Stimulated activated CD8-positive, alpha-beta memory T cell treated with anti-CD3 and anti-CD28 coated beads, Interleukin-4, amount 100 ng/mL, for 24 hours (primary cell): ENCODE measurements at places on chromosomes 16 and 17.

GRCh38 chr16:57105184-57105583, 12.8 kb downstream of the CPNE2 start:
- DNase-seq = no peak

GRCh38 chr16:28180655-28181460, 30.9 kb downstream of the XPO6 start:
- DNase-seq = no peak

DNA sequence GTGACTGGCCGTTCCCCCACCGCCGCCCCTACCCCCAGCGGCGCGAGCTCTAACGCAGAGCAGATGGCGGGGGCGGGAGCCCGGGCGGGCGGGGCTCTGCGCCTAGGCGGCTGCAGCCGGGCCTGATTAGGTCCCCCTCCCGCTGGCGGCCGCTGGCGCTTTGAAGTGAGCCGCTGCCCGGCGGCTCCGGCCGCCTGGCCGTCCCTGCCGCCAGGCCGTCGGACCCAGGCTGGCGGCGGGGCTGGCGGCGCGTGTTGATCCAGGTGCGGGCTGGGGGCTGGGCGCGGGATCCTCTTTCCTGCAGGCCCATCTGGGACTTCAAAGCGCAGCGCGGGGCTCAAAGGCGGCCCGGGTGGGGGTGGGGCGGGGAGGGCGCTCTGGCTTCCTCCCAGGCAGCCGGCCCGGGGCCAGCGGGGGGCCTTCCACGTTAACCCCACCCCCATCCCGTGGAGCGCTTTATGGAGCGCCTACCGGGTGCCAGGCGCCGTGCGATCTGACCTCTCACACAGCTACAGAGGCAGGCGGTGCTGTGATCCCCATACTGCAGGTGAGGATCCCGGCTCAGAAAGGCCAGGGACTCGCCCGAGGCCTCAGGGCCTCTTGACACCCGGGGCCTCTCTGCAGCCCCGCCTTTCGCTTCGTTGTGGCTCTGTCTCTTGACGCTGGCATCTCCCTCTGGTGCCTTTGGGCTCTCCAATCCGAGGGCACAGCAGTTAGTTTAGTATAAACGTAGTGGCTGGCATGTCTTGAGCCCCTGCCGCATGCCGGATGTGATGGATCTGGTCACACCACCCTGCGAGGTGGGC, 80.0 kb upstream of the NKD1 start:
- no peak for DNase-seq

DNA sequence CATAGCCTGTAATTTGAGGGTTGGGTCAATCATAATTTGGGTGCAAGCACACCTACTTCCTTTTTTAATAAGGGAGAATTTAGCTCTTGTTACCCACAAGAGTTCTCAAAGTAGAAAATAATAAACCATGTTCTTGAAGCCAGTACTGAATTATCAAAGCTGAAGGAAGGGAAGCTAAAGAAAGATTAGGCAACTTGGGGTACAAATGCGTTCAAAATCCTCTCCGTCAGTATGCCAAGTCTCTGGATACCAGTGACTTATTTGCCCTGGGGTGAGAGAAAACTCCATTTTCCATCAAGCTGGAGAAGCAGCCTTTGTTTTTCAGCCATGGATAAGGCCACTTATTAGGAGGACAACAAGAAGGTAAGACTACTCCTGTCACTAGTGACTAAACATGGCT, 23.5 kb upstream of the DHRS13 start:
- no peak for DNase-seq

DNA sequence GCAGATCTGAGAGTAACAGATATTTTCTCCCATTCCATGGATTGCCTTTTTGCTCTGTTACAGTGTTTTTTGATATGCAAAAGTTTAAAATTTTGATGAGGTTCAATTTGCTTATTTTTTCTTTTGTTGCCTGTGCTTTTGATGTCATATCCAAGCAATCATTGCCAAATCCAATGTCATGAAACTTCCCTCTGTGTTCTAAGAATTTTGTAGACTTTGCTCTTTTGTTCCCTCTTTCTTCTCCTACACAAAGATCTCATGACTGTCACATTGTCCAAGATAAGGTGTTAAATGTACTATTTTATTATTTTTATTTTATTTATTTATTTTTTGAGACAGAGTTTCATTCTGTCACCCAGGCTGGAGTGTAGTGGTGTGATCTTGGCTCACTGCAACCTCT, 18.9 kb upstream of the KCNH6 start:
- no peak for DNase-seq

- no peak for DNase-seq
Measured at GRCh38 chr16:85380905-85381737, 232.0 kb upstream of the GSE1 start.

- DNase-seq = peak; percentile 56
Measured at GRCh38 chr17:48577946-48578615, at the start of gene HOXB4. TSS of gene HOXB4 (minus strand) at chr17:48578350. CDS start at chr17:48578319, 31 bp downstream.

GRCh38 chr17:39246274-39246673, 20.5 kb upstream of the STAC2 start:
- DNase-seq = no peak

DNA sequence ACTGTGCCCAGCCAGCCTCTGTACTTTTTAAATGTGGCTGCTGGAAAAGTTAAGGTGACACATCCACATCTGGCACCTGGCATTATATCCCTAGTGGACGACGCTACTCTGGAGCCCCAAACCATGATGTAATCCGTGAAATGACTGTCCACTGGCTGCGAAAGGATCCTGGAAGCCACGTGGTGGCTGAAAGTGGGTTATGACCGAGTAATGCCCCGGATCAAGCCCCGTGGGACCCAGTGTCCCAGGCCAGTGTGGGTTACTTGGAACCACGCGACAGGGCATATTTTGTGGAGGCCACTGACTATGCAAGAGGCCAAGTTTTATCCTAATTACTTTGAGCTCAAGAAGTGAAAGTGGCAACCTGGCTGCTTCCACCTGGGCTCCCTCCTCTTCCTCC, 79.6 kb downstream of the PGS1 start:
- no peak for DNase-seq

GRCh38 chr17:78826421-78826820, 14.2 kb downstream of the USP36 start:
- DNase-seq = no peak

- no peak for DNase-seq
Measured at GRCh38 chr17:80644536-80644935, 99.9 kb downstream of the RPTOR start.

- DNase-seq = no peak
Measured at GRCh38 chr16:9479008-9479407, 387.6 kb downstream of the HAPSTR1 start.

- no peak for DNase-seq
Measured at GRCh38 chr17:21095735-21096134, 31.0 kb upstream of the DHRS7B start.

GRCh38 chr16:69823831-69824563, 61.9 kb downstream of the WWP2 start:
- no peak for DNase-seq

GRCh38 chr16:89478576-89479221, 11.7 kb downstream of the ANKRD11 start:
- no peak for DNase-seq

DNA sequence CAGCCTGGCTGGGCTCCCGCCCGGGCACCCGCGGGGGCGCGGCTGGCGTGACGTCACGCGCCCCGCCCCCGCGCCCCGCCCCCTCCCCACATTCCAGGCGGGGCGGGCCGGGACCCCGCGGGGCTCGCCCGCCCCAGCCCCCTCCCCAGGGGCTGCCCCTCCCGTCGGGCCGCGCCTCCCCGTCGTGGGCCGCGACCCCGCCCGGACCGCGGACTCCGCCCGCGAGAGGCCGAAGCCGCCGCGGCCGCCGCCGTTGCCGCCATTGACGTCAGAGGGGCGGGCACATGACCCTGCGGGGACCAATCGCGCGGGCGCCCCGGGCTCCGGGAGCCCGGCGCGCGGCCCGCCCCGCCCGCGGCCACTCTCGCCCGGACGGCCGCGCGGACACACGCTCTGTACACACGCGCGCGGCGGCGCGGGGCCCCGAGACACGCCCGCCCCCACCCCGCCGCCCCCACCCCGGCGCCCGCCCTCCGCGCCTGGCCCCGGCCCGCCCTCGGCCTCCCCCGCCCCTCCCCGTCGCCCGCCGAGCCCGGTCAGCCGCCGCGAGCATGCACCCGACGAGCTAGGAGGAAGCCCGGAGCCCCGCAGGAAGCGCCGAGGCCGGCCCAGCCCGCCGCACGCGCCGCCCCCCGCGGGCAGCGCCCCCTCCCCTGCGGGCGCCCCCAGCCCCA, at the start of gene CMIP:
TSS of gene CMIP (plus strand) at position 361 of the 674 bp plus-strand sequence.
- DNase-seq = peak; percentile 70

- DNase-seq = no peak
Measured at GRCh38 chr16:31022544-31023251, 10.7 kb upstream of the STX4 start.

- no peak for DNase-seq
Measured at GRCh38 chr16:84729716-84730320, 30.0 kb downstream of the USP10 start.

DNA sequence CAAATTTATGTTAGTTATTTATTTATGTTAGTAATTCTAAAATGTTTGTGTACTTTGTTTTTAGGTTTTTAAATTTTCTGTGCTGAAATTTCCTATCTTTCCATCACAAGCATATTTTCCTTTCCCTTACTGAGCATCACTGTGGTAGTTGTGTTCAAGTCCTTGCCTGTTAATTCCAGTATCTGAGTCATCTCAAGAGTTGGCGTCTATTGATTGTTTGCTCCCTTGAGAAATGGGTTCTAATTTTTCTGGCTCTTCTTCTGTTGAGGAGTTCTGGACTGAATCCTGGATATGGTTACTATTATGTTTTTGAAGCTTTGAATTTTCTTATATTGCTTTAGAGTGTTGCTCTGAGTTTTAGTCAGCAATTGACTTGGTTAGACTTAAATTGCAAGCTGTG, 56.3 kb downstream of the GAN start:
- no peak for DNase-seq

GRCh38 chr16:85046472-85046916, 18.9 kb downstream of the KIAA0513 start:
- DNase-seq = no peak

GRCh38 chr16:88430524-88431446, 22.3 kb upstream of the ZFPM1 start:
- DNase-seq = peak; percentile 19

GRCh38 chr16:23948949-23949411, 113.2 kb downstream of the PRKCB start:
- DNase-seq = no peak

DNA sequence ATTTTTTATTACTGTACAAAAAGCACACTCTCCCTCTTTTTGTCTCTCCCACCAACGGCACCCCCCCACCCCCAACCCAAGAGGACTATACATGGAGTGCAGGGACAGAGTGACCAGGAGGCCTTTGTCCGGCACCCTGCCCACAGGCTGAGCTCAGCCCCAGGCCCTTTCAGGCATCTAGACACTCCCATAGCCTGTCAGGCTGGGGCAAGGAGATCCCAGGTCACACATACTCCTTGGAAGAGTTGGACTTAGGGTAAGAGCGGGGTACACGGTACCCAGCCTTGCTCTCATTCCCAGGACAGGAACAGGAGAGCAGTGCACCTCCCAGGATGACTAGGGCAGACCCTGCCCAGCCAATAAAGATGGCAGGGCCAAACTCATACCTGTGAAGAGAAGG, 2.1 kb downstream of the CLDN7 start:
- DNase-seq = no peak

DNA sequence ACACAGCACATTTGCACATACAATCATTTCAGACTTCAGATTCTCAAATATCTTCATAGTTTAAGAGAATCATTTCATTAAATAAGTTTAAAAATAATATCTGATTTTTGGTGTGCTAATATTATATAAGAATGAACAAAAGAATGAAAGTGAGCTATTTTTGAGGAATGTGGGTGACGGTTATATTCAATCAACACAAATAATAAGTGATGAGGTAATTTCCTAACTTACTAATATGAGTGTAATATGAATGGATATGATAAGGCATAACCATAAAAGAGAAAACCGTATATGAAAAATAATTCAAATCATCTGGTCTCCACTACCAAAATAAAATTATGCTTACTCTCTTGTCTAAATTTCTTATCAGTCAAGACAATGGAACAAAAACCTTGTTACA, 68.4 kb upstream of the NACA2 start:
- DNase-seq = no peak

DNA sequence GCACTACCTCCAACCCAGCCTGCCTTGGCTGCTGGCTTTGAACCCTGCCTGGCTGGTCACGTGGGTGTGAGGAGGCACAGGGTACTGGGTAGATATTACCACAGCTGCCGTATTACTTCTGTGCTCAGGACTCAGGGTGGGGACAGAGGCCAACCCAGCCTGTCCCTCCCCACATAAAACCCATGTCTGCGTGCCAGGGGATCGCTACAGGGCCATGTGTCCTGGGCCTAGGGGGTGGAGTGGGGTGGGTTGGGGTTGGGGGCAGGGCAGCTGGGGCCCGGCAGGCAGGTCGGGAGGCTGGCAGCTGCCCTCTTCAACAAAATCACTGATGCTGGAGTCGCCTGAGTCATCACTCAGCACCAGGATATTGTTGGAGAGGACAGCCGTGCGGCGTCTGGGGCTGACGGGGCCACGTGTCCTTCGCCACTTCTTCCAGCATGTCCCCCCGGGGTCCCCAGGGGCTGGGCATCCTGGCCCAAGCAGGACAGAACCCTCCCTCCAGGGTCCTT, 39.7 kb upstream of the PVALEF start:
- no peak for DNase-seq

DNA sequence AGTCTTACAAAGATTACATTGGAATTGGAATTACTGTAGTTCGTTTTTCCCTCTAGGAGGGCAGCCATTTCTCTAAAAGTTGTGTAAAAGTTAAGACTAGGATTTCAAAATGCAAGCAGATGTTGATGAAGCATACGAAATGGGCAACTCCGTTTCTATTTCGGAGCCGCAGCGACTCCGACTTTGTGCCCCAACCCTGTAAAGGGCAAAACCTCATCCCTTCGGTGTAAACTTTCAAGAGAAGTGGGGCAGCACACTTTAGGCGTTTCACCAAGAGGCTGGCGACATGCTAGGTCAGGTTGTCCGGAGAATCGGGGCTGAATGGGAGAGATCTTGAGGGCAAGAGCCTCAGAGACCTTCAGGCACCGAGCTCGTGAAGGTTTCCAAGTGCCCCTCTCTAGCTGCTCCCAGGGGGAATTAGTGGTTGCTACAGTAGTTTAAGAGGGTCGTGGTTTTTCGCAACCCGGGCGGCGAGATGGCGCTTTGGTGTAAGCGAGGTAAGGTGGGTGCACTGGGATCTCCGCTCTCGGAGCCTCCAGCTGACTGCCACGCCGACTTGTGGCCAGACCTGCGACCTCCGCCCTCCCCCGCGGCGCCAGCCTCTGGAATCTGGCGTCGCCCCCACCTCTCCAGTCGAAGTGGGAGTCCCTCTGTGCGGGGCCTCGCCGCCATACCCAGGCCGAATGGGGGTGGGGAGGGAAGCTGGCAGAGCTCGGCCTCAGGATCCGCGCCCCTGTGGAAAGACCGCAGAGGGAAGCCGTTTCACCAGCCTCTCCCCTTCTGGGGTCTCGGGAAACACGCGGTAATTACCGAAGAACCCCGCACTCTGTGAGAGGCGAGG, 1.0 kb upstream of the HEXIM2 start:
- DNase-seq = peak; percentile 40
